ENCODE measurements at places on chromosomes 12 and 14.
A peak's percentile ranks its signal among the peaks of the same experiment; 100 is the strongest.

- DNase-seq = no peak
These were observed 50.8 kb downstream of the VCPKMT start for GRCh38 chr14:50065583-50065982.

DNA sequence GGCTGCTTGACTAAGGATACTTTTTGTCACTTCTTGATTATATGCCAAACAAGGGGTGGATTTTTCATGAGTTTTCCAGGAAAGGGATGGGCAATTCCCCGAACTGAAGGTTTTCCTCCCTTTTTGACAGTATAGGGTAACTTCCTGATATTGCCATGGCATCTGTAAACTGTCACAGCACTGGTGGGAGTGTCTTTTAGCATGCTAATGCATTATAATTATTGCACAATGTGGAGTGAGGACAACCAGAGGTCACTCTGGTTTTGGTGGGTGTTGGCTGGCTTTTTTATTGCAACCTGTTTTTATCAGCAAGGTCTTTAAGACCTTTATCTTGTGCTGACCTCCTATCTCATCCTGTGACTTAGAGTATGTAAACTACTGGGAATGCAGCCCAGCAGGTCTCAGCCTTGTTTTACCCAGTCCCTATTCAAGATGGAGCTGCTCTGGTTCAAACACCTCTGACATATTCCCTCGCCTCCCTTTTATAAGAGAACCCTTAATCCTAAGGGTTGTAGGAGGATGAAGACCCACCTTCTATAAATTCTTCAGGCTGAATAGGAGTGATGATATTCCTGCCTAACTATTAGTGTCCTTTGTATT, 471.2 kb downstream of the ATP23 start:
- no peak for DNase-seq

DNA sequence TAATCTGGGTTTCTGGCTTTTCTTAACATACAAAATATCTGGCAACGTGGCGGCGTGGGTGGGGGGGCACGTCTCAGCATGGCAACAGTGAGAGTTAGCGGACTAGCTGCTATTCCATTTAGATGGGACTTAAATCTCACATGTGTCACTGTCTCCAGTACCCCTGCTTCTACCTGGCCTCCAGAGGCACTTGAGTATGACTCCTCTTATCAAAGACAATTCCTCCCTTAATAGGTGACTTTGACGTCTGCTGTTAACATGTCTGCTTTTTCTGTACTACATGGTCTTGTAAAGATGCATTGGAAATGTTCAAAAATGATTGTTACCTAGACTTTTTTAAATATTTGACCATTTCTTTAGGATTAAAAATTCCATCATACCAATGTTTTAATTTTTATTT, 456.2 kb downstream of the TMTC2 start:
- DNase-seq = no peak

DNA sequence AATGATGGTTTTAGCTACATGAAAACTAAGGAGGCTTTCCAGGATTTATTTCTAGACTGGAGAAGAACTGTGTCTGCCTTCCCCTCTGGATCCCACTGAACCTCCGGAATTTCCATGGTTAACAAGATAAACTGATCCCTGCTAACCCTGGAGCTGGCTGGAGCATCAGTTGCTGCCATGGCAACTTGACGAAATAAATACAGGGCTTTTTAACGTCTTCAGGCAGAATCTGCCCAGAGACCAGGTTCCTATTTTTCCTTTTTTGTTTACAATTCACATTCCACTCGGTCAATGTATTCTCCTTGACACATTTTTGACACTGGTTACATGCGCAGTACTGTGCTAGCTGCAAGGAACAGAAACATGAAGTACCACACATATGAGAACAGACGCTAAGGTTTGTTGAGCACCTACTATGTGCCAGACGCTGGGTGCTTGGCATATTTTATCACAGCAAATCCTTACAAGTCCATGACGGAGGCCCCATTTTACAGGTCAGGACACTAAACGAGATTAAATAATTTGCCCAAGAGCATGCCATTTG, 1.7 kb downstream of the C14orf132 start:
- DNase-seq = no peak

DNA sequence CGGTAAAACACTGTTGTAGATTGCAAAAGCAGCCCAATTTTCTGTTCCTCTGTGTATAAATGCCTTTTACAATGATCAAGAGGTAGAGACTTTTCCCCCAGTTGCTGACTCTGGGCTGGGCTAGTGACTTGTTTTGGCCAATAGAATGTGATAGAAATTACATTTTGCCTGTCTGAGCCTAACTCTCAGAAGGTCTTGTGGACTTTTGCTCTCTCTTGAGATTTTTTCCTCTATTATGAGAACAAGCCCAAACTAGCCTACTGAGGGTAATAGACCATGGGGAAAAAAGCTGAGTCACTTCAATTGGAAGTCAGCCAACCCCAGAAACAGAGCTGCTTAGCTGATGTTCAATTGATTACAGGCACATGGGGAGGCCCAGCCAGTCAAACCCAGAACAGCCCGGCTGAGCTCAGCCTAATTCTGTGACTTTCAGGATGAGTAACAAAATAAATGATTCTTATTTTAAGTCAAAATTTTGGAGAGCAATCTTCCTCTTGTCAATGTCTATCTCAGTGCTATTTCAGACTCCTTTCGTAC, 61.4 kb downstream of the MYF5 start:
- DNase-seq = peak; percentile 96

DNA sequence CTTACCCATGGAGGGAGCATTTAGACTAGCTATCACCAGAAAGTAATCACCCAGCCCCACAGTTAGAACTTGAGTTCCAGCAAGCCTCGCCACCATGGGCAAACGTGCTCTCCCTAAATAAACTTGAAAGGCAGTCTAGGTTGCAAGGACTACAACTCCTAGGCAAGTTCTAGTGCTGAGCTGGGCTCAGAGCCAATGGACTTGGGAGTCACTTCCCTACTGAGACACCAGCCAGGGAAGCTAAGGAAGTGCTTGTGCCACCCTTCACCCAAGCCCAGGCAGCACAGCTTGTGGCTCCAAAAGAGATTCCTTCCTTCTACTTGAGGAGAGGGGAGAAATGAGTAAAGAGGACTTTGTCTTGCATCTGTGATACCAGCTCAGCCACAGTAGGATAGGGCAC, 57.9 kb downstream of the SLCO1A2 start:
- no peak for DNase-seq

GRCh38 chr12:105878964-105879363, 259.8 kb downstream of the NUAK1 start:
- no peak for DNase-seq
